ENCODE measurements at places on chromosomes 6 and 20. TPM values are rescaled to one million over a fixed set of nuclear protein-coding genes. Genes with fewer than 3 reads are reported as not detected.

SIRPG gene
- not detected for total RNA-seq

GRCh38 chr6:53691667-53692133 lies 26.1 kb upstream of the KLHL31 start:
- DNase-seq = no peak

DNA sequence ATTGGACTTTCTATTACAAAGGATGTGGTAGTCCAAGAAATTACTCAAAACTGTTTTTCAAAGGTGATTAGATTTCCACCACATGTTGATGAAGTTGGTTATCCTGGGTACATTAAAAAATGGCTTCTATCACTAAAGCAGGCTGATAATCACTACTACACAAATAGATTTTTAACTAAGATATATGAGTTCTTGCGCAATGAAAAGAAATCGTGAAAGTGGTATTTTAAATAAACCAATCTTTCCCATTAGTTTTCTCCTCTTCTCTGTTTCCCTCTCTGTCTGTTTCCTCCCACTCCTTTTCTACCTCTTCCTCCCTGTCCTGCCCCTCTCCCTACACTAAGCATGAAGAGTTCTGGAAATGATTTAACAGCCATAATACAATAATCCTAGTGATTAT lies 487.9 kb upstream of the CITED2 start:
- DNase-seq = no peak

- DNase-seq = no peak
These were observed 28.1 kb downstream of the NCOA7 start for GRCh38 chr6:125818772-125819260.

OR2B6 gene
- total RNA-seq = not detected

DNA sequence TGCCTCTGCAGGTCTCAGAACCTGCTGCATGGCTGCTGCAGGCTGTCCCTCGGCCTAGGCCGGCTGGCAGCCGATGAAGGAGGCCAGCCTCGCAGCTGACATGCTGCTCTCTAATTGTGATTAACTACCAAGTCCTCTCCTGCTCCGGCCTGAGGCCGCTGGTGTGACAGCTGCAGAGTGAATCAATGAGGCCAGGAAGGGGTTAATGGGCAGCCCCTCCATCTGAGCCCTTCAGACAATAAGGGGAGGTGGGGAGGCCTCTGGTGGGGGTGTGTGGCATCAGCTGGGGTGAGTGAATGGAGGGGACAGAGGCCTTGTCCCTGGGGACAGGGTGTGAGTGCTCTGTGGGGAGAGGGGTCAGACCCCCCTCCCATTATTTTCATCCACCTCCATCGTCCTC lies 34.4 kb downstream of the SLC52A3 start:
- DNase-seq = no peak

FAM110A gene
- 2.6 TPM for total RNA-seq

GRCh38 chr20:54432966-54433365 lies 42.4 kb upstream of the DOK5 start:
- no peak for DNase-seq

GRCh38 chr20:12179692-12180091 lies 262.0 kb downstream of the BTBD3 start:
- no peak for DNase-seq

GRCh38 chr20:14918976-14919375 lies 581.6 kb upstream of the FLRT3 start:
- no peak for DNase-seq

DNA sequence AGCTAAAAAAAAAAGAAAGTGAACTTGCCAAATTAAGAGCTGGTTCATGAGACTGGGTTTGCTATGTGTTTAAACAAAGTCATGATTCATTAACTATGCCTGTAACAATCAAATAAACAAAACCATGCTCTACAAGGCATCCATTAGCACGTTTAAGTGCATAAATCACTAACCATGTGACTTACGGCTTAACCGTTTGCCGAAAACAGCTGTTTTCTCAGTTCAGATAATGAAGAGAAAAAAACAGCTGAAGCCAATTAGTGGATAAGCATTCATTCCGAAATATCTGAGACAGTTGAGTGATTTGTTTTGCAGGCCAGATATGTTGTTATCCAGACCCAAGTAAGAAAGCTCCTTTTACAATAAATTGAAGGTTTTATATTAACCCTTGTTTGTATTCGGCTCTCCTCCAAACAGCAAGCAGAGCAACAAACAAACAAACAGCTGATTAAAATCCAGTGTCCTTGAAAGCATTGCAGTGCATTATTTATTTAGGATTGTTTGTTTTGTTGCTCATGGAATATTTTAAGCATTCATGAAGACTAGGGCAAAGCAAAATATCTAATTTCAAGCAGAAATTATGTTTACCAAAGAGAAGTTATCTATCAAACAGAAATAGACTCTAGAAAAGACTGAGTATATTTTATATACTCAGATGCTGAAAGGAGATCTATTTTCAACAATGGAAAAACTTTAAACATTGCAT lies 343.5 kb downstream of the RFPL4B start:
- DNase-seq = no peak

DNA sequence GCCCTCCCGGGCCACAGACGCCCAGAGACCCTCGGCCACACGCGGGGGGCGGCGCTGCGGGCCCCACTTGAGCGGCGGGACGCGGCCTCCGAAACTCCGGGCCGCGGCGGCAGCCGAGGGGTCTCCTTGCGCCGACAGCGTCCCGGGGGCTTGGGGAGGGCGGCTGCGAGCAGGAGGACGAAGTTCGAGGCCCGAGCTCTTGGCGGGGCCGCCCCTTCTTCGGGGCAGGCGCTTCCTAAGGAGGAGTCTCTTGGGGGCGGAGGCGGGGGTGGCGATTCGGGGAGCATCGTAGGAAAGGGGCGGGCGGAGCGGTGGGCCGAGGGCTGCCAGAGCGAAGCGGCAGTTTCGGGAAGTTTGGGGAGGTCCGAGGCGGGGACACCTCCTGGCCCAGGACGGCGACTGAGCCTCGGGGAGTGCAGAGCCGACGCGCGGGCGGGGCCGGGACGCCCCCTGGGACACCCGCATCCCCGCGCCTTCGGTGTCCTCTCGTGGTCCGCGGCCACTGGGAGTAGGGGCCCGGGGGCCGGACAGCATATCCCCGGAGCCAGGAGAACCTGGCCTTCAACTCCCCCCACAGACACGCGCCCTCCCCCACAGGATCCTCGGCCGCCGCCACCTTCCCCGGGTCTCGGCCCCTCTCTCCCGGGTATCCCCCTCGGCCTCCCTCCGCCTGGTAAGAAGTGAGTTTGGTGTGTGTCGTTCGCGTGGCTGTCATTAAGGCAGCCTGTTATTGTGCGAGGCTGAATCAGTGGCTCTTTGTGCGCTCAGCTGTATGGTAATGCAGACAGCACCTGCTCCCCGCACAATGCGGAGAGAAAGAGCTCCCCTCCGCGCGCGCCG lies 613 bp upstream of the DLL1 start:
- DNase-seq = peak; percentile 88

- DNase-seq = no peak
These were observed 245.9 kb downstream of the EYS start for GRCh38 chr6:65461121-65461520.

MPIG6B gene
- total RNA-seq = not detected

RRAGD gene
- 17.9 TPM for total RNA-seq

TTBK1 gene
- 0.07 TPM for total RNA-seq

DNA sequence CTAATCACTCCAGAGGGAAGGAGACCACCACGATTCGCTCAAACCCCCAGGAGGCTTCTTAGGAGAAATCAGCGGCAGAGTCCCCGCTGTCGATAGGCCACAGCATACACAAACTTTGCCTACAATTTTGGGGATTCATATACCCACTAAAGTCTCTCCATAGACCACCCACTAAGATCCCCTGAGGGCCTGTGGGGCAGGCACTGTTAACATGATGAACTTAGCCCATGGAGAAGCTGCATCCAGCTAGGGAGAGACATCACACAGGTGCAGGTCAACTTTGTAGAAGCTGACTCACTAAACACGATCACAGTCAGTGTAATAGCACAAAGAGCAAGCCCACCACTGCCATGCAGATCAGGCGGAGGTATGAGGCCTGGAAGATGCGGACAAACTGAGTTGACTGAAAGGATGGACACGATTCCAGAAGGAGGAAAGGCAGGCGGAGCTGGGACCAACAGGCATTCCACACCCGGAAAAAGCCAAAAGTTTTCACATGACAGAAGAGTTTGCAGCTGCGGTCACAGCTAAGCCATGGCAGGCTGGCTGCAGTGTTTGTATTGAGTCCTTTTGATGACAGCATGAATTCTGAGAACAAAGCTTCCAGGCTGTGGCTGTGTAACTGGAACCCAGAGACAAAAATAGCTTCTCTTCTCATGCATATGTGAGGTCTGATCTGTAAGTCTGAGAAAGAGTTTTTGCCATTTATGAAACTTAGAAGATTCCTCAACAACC lies 75.7 kb upstream of the QKI start:
- DNase-seq = no peak

CST3 gene
- 487 TPM for total RNA-seq

SPTLC3 gene
- 5.8 TPM for total RNA-seq

MOG gene
- total RNA-seq = not detected

DNA sequence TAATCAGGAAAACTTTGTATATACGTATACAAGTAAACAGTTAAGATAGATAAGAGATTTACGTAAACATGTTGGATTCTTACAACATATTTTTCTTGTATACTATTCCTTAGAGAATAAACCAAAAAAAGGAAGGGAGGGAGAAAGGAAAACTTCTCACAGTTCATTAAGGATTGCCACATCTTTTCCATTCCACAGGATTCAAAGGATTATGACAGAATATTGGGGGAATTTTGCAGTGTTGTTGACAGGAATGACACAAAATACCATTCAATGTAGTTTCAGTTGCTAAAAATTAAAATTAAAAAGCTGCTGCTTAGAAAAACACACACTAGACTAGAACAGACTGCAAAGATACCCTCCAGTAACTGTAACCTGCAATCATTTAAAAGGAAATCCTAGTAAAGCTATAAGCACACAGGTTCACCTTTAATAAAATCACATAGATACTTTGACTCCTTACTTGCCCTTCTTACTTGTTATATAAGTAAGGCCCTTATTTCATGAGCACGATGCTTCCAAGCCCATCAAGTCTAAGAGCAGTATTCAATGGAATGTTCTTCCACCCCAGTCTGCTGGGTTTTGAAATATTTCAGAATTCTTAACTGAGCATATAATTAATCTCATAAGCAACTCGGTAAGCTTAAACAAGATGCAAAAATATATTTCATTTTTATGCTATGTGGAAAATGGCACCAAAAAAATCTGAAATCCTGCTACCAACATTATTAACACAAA lies 107.8 kb downstream of the SMLR1 start:
- no peak for DNase-seq

- no peak for DNase-seq
These were observed 129.9 kb upstream of the COL21A1 start for GRCh38 chr6:56377295-56377694.

CEP43 gene
- 15.4 TPM for total RNA-seq

- no peak for DNase-seq
These were observed 210.1 kb upstream of the FUT9 start for GRCh38 chr6:95805699-95806098.

- DNase-seq = no peak
These were observed 8.9 kb upstream of the ERVFRD-1 start for GRCh38 chr6:11120271-11121005.

- no peak for DNase-seq
These were observed 23.3 kb downstream of the ADGRG6 start for GRCh38 chr6:142325111-142325510.

PRPH2 gene
- total RNA-seq = not detected

- DNase-seq = no peak
These were observed 595.9 kb upstream of the CHD6 start for GRCh38 chr20:42214074-42214473.

GRCh38 chr20:46260480-46260879 lies 47.8 kb downstream of the CDH22 start:
- DNase-seq = no peak

- no peak for DNase-seq
These were observed 227.5 kb downstream of the KCNQ5 start for GRCh38 chr6:72849346-72849745.

- DNase-seq = no peak
These were observed 4.2 kb downstream of the ZNF337 start for GRCh38 chr20:25692499-25692898.

- DNase-seq = no peak
These were observed 320.3 kb downstream of the RIMS1 start for GRCh38 chr6:72206606-72207005.

GRCh38 chr6:6890400-6890858 lies 217.3 kb upstream of the RREB1 start:
- DNase-seq = no peak

DNA sequence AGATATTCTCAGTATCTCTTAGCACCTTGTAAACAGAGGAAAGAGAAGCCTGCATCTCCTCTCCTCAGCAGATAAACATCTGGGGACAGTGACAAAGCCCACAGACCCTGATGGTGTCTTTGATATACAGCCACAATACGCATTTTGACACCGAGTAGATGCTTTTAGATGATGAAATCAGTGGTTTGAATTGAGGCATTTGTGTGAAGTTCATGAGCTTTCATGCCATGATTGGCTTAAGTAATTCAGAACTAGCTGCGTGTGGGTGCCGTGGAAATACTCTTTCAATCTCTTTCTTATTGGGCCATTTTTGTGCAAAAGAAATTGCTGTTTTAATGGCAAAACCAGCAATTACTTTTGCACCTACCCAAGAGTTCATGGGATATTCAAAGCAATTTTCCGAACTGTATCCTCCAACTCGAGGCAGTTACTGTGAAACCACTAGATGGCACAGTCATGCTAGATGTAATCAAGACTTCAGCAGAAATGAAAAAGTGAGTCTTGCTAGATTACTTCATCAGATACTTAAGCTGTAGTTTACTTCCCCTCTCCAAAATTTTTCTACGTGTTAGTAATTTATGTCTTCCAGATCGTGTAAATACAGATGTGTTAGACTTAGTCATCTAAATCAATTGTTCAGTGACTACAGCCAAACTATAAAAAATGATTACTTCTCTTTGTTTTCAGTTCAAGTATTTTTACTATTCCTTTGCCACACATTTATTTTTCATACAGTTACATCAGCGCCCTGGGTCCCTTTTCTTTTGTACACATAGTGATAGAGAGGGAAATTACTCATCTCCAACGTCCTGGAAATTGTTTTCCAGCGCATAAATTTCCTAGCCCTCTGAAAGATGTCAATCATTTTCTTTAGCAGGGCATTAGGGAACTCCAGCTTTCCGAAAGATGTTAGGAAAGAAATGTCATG lies 49.4 kb downstream of the IYD start:
- no peak for DNase-seq

GRCh38 chr6:139430899-139431601 lies 56.6 kb upstream of the CITED2 start:
- no peak for DNase-seq

FAM120B gene
- total RNA-seq = 26.8 TPM

TMEM170B gene
- total RNA-seq = 5.1 TPM

BIRC7 gene
- not detected for total RNA-seq

GRCh38 chr6:14804785-14805210 lies 441.1 kb upstream of the JARID2 start:
- DNase-seq = no peak

GRCh38 chr20:62938105-62938888 lies at the start of gene GID8:
GID8 (plus strand) TSS chr20:62938147; CDS start chr20:62941503, 3,356 bp downstream.
- DNase-seq = no peak

GDAP1L1 gene
- not detected for total RNA-seq

CYB5R4 gene
- total RNA-seq = 15.6 TPM

SIRPB2 gene
- total RNA-seq = not detected

DNA sequence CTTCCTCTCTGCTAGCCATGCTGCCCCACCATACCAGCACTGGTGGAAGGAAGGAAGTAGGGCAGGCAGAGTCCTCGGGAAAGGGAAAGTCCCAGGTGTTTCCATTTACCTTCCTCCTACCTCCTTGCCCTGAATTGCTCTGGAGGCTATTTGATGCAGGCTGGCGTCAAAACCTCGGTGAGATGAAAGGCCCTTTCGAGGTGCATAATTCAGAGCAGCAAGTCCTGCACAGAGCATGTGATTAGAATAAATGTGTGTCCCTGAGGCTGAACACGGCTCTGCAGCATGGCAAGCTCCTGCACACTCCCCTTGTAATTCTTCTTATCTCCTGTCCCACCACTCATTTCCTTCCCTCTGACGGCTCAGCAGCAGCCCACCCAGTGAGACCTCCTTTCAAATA lies 98.7 kb upstream of the LRFN2 start:
- DNase-seq = no peak

All from chondrocyte (in vitro differentiated cells).